ENCODE measurements at places on chromosomes 2 and 18.
A peak's percentile ranks its signal among the peaks of the same experiment; 100 is the strongest.

DNA sequence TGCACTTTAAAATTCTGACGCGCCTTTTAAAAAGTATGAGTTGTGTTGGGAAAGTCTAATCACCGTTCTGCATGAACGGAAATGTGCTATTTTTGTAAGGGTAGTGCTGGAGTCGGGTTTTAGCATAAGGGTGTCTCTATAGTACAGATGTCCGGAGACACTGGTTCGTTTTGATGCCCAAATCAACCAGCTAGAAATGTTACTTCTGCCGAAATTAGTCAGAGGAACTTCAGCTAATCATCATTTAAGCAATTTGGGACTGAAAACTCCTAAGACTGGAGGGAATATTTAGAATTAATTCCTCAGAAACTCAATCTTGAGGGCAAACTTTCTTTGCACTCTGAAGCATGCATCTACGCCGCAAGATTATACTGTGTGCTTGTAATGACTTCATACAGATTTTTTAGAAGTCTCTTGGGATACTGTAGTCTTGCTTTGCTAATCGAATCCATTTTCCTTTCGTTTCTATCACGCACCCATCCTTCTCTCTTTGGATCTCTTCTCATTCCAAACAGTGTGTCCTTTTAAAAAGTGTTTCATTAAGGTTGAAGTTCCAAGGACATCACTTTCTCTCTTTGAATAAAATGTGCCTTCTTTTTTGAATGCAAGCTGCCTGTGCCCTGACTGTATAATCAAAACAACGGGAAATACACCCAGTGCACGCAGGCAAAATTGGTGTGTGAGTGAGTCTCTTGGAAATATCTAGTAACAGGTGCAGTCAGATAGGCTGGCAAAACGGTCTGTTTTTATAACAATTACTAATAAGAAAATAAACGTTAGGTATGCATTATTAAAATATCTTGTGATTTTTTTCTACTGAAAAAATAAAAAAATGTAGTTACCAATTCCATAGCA, 270.9 kb upstream of the TCF4 start:
- DNase-seq: no peak

DNA sequence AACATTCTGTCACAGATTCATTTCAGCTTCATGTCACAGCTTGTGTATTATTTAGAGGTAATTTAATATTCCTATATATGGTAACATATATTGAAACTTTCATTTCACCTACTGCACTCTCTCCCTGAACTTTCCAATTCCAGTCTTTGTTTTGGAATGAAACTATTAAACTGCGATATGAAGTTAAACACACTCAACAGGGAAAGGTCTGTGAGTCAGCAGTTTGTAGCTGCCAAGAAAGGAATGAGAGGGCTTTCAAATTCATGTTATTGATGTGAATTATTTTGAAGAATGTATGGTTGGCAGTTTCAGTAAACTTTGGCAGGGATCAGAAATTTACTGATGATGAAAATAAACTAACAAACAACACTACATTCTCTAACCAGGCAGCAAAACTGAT, 148.3 kb downstream of the HNMT start:
- DNase-seq: no peak

DNA sequence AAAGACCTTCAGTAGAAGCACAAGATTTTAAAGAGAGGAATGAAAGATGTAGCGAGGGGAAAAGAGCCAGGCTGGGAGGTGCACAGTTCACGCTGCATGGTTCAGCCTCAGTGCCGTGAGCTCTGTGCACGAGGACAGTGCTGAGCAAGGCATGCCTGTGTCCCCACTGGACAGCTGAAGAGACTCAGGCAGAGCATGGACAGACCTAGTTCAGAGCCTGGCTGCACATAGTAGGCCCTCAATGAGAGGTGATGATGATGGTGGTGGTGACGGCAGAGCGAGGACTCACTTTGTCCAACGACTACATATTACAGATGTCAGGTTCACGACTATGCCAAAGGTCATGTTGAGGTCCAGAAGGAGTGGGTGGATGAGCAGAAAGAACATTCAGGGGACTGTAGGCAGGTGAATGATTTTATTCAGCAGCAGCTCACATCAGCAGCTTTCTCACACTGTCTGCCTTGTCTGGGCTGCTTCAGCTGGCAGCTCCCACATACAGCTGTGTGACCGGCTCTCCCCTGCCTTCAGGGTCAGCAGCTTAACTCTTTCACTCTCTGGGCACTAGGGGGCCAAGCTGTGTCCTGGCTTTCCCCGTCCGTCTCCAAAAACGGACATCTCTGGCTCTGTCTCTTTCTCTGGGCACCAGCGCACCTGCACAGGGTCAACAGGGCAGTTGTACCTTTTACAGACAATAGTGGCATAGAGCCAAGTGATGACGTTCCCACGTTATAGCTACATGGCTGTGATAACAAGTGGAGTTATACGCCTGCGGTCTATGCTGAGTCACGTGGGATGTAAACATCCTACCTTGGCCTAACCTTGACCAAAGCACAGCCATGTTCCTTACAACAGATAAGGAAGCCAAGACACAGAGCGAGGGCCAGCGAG, 128.8 kb upstream of the MSH6 start:
- no peak for DNase-seq

DNA sequence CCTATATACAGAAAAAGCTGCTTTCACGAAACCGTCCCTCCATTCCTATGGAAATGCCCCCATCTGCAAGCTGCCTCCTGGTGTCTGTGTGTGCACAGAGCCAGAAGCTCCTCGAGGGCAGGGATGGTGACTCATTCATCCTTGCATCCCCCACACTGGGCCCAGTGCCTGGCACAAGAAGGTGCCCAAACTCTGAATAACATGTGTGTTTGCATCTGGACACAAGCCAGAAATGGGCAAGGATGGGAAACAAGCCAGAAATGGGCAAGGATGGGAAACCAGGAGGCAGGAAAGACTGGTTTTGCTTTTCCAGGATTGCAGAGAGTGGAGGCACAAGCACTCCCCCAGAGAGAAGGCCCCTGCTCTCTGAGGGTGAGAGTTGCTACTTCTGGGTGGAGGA, 313.9 kb downstream of the CELF4 start:
- DNase-seq: no peak

GRCh38 chr18:27803957-27804356, 373.0 kb downstream of the CDH2 start:
- no peak for DNase-seq

DNA sequence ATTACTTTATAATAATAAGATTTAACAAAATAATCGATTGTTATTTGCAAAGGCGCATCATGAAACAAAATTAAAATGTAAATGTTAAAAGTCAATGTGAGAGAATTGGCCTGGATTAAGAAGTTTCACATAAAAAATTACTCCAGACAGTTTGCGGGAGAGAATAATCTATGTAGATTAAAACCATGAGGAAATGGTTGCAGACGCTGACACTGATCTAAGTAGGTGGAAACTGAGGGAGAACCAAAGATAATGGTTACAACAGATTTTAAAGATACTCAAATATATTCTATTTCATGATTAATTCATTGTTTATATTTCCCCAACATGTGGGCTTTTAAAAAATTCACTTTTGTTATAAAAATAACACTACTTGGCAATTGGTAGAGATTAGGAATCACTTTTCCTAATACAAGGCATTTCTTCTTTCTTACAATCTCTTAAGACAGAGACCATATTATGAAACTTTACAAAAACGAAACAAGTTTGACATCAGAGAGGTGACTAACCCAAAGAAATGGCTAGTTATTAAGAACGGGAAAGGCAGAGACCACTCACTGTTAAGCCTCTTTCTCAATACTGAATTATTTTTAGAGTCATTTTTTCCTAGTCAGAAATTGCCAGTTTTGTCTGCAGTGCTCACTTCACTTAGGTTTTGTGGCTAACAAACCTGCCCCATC, 1.6 kb downstream of the KANSL1L start:
- no peak for DNase-seq

DNA sequence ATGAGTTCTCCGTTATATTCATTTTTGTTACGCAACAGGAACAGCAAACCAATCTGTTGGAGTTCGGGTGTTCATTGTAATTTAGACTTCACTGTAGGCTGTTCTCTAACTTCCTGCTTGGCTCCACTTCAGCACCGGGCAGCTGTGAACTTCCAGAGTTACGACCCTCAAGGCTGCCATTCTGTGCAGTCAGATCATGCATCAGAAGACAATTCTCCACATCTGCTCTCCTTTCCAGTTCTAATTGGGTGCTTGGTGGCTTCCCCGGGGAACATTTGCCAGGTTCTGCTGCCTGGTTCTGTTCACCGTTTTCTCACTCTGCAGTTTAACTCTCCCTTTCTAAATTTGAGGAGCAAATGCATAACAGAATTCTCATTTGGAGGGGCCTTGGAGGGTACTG, 237.7 kb downstream of the NYAP2 start:
- no peak for DNase-seq

- DNase-seq: no peak
These were observed 11.7 kb upstream of the PDE11A start for GRCh38 chr2:178084273-178084672.

DNA sequence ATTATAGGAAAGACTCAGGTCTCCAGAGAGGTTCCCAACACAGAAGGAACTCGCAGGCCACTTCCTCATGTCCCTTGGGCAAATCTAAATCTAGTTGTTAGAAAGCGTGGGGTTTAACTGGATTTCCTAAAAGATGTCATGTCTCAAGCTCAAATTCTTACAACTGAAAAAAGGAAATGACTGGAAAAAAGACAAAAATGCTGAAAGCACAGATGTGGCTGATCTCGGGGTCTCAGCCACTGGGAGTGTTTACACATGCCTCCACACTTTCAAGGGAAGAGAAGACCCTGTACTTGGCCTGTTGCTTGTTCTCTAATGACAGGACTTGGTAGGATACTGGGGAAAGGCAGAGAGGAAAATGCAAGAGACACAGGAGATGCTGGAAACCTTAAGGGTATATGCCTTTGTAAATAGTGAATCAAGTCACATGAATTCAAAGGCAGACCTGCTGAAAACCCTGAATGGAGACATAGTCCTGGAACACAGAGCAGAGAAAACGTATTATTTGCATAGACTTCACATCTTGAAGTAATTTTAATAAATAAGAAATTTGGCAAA, 160.9 kb upstream of the MEIS1 start:
- no peak for DNase-seq

- no peak for DNase-seq
These were observed 1573.4 kb upstream of the NXPH2 start for GRCh38 chr2:140353541-140353940.

- no peak for DNase-seq
These were observed 138.5 kb upstream of the ITGA4 start for GRCh38 chr2:181318504-181319280.

DNA sequence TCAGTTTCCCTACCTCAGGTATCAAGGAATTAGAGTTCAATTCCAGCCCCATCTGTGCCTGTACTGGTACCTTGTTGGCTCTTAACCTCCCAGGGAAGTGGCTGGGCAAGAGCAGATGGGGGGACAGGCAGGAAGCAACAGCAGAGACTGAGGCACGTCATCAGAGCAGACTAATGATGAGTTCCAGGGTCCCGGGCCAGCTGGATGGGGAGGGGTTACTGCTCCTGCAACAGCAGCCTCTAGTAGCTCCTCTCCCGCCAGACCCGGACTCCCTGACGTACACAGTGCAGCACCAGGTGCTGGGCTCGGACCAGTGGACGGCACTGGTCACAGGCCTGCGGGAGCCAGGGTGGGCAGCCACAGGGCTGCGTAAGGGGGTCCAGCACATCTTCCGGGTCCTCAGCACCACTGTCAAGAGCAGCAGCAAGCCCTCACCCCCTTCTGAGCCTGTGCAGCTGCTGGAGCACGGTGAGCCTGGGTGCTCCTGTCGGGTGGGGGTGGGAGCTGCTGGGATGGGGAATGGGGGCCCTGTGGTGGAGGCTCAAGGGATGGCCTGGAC, 26.0 kb upstream of the GMPPA start:
- DNase-seq: no peak

DNA sequence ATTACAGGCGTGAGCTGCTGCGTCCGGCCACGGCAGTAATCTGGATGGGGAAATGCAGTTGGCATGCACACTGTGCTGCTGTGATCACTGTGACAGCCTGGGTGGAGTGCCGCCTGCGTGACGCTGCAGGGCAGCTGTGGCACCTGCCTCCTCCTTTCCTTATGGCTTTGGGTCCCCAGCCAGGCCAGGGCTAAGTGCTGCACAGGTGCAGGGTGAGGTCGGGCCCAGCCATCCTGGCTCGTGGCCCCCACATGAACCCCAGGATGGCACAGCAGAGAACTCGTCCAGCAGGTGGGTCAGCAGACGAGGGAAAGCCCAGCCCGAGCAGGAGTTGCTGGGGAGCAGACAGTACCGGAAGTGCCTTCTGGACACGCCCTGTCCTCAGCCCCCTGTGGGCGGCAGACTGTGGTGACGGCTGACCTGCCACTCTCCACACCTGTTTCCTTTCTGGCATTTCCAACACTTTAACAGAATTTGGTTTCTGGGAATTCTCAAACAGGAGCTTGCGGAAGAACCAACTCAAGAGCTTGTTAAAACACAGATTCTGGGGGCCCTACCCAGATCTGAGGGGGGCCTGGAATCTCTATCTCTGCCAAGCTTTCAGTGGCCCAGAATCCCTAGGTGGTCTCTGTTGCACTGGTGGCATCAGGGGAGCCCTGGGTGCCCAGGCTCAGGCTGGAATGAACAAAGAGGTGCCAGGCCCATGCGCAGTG, 16.9 kb downstream of the HS1BP3 start:
- DNase-seq: no peak

GRCh38 chr2:68471385-68471784, 4.0 kb downstream of the APLF start:
- DNase-seq: no peak

- peak; percentile 18 for DNase-seq
These were observed 293.9 kb upstream of the SYT4 start for GRCh38 chr18:43571078-43571689.

DNA sequence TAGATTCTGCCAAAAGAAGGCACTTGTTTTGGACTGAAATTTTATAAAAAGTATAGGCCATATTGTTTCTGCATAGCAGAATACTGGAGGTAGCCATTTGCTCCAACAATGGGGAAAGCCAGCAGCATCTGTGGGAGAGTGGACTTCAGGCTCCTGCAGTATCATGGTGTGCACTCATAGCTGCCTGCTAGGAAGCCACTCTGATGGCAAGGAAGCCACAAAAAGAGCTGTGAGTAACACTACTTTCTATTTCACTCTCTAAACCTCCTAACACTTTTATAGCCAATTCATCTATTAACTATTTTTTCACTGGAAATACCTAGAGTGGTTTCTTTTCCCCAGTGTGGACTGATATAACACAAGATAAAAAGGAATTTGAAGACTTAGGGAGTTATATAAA, 144.4 kb upstream of the KCNJ3 start:
- DNase-seq: no peak

GRCh38 chr2:231622963-231623362, 30.3 kb downstream of the TEX44 start:
- DNase-seq: no peak

- no peak for DNase-seq
These were observed 274.0 kb upstream of the FAM98A start for GRCh38 chr2:33873076-33873605.

- DNase-seq: no peak
These were observed 61.4 kb upstream of the TUBA3E start for GRCh38 chr2:130259594-130259993.
